ENCODE measurements at places on chromosomes 13 and 19.

GRCh38 chr13:97743938-97744337 lies 209.5 kb upstream of the IPO5 start:
- no peak for DNase-seq

DNA sequence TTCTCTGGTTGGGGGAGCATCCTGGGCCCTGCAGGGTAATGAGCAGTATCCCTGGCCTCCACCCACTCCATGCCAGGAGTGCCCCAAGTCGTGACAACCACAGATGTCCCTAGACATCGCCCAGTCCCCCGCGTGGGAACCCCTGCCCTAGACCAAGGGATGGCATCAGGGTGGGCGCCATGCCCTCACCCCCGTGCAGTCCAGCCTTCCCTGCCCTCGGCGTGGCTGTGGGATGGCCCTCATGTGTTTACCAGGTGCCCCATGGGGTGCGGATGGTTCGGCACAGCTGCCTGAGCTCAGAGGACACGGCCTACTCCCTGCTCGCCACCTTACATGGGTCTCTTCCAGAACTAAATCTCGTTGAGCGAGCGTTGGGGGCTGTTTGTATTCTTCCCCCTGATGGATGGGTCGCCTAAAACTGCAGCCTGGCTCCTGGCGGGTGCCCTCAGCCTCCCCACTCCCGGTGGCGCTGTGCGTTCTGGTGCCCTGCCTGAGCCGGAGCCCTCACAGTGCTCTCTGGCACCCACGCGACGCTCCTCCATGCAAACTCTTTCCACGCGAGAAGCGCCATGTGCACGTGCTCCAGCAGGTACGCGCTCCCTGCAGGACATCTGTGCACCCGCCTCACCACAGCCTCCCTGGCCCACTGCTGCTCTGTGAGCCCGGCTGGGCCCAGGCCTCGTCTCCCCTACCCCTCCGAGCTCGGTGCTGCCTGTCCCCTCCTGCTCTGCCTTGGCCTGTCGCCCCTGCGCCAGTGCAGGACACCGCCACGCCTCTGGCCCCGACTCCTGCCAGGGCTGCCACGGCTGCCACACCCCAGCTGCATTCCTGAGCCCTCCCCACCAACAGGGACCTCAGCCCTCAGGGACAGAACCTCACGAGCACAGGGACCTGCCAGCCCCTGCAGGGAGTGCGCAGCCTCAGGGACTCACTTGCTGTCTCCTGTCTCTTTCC lies 145.0 kb downstream of the KDM4B start:
- DNase-seq: no peak

DNA sequence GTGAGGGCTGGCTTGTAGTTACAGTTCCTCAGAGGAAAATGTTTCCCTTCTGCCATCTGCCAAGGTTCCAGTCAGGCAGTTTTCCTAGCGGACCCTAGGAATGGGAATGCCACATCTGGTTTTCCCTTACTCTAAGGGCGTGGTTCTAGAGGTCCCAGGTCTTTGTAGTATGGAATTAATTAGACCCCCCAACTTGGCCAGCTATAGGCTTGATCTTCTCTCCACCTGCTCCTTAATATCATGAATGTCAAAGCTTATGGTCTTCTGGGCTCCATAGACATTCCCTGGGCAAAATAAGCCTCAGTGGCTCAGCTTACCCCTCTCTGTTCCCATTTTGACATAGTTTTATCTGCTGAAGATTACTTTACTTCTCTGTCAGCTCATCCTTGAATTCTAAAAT lies 70.0 kb downstream of the ZNF568 start:
- DNase-seq: no peak

DNA sequence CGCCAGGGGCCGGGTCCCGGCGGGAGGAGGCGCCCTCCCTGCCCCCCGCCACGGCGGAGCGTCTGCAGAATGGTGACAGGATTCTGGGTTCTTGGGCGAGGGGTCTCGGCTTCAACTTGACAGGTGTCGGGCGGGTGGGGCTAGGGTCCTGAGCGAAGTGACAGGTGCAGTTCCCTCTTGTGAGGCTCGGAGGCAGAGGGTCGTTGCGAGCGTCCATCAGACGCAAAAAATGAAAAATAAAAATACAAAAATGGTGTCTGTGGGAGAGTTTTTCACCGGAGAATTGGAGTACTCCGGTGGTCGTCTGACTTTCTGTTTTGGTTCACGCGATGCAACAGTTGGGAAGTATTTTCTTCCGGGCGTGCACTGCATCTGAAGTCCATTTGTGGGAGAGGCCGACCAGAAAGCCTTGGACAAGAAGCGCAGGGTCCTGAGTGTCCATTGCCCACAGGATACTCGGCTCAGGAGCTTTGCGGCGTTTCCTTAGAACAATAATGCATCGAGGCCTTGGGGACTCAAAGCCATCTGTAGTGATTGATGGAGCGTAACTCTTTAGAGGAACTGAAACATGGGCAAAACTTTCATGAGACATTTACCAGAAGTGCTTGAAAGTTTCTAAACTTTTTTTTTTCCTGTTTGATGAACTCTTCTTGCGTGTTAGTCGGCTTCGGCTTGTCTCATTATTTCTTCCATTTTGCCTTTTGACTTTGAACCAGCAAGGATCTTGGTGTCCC lies 759 bp downstream of the RB1 start:
- DNase-seq: peak; percentile 13

DNA sequence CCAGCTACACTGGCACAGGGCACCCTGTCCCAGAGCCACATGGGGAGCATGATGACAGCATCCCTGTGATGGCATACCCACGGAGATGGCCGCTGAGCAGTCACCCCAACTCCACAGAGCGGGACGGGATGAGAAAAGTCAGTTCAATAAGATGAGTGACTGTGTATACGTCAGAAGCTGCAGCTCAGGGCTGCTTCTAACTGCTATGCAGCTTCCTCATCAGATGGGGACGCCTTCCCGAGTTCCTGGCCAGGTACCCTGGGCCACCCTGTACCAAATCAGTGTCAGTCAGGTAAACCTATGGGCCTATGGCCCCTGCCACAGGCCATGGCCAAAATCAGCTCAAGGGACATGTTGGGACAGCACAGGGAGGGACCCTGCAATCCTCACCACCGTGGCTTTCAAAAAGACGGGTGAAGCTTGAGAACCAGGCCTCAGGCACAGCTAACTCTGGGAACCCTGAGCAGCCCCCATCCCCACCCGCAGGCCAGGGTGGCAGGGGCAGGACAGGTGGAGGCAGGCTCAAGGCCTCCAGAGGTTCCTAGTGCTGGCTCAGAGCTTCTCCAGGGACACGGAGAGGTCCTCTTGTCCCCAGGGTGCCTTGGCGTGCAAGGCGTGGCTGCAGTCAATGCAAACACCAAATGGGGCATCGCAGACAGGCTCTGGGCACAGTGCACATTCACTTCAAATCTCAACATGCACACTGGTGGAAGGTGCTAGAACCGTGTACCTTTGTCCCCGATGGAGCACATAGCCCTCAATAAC lies 122.4 kb downstream of the TUBA3C start:
- DNase-seq: no peak

DNA sequence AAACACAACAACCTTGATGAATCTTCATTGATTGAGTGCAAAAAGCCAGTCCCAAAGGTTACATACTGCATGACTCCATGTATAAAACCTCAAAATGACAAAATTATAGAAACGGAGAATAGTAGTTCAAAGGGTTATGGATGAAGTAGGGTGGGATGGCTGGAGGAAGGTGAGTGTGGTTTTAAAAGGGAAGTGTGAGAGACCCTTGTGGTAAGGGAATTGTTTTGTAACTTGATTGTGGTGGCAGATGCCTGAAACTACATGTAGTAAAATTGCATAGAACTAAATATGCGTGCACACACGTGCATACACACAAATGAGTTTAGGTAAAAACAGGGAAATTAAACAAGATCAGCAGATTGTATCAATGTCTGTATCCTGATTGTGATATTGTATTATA lies 340.7 kb downstream of the MTUS2 start:
- no peak for DNase-seq

DNA sequence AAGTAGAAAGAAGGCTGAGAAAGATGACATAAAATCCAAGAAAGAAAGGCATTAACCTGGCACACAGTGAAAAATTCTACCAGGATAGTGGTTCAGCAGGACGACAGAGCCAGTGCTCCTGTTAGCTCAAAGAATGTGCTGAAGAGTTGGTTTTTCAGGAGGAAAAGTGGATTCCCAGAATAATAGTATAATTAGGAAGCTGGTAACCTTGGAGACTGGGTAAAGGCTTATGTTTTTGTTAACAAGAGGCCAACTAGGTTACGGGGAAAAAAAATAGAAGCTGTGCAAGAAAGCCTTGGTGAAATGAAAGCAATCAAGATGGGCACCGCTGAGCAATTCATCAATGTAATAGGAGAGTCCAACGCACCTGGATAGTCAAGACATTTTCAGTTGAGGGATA lies 54.7 kb downstream of the SLC15A1 start:
- no peak for DNase-seq

DNA sequence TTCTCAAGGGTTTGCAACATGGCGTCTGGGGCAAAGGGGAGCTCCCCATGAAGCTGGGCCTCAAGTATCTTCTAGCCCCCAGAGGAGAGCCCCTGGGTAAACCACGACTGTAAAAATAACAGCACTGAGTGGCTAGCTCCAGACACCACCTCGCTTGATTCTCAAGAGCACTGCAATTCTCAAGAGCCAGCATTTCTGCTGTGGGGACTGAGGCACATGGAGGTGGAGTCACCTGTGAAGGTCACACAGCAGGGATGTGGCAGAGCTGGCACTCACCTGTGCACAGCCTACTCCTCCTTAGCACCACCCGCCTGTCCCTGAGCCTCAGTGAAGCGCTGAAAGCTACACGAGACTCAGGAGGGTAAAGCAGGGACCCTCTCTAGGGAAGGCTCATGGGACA lies 20.7 kb upstream of the CCNP start:
- DNase-seq: no peak

DNA sequence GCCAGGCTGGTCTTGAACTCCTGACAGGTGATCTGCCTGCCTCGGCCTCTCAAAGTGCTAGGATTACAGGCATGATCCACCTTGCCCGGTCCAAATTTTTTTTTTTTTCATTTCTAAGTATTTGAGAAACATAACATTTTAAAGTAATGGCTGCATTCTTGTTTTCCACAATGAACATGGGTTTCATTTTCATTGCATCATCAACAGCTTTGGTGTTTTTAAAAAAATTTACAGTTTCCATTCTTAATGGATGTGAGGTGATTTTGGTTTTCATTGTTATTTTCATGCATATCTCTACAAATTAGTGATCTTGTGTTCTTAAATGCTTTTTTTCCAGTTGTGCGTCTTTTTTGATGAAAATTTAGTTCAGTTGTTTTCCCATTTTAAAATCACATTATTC lies 27.5 kb downstream of the ZNF429 start:
- DNase-seq: no peak

DNA sequence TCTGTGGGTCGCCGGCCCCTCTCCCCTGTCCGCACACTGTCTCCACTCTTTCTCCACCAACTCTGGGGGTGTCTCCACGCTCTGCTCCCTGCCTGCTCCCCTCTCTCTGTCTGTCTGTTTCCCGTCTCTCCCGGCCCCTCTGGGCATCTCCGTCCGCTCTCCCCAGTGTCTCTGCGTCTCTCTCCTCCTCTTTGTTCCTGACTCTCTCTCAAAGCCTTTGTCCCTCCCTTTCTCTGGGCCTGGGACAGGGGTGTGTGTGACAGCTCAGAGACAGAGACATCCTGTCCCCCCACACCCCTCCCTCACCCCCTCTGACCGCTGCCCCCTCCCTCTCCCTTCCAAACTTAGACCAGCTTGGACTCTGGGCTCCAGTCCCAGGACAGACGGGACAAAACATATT lies 668 bp upstream of the SBK3 start:
- no peak for DNase-seq

All from T-cell (primary cell).